ENCODE measurements at places on chromosomes 11 and 22.

DNA sequence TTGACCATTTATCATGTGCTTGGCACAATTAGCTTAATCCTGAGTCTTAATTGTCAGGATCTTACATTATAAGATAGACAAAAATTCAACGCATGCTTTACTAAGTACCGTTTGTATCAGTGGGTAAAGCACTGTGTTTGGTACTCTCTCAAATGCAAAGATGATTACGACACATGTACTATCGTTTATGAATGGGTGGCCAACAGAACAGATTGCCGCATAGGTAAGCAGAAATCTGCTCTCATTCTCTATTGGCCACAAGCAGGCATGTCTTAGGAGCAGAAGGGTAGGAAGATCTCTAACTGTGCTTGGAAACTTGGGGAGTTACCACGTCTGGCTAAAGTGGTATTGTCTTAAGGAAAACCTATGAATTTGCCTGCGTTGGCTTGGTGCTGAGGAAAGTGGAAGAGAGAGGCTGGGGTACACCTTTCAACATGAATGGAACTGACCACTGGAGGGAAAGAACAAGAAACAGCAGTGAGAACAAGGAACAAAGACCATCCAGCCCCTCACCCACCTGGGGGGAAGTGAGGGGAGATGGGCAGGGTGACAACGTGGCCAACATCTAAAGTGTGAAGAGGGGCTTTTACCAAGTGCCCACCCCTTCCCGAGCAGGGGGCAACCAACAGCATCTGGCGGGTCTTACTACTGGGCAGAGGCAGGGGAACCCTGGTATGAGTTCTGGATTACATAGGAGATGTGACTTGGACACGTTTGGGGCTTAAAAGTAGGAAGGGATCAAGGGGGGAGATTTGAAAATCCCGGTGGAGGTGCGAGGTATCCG, 1.0 kb upstream of the TUBA8 start:
- no peak for DNase-seq

DNA sequence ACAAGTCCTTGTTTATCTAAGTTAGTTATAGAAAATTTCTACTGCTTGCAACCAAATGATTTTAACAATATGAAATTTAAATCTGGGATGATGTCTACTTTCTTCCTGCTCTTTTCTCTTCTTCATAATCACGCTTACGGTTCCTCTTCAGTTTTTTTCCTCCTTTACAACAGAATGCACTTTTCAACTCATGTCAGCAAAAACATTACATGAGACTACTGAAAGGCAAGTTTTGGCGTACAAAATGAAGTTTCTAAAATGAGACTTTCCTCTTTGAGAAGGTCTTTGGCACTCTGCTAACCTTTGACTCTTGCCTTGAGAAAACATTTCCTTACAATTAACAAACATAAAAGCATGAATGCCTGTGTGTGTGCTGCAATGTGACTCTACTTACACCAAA, 23.3 kb downstream of the TMEM123 start:
- DNase-seq: no peak

DNA sequence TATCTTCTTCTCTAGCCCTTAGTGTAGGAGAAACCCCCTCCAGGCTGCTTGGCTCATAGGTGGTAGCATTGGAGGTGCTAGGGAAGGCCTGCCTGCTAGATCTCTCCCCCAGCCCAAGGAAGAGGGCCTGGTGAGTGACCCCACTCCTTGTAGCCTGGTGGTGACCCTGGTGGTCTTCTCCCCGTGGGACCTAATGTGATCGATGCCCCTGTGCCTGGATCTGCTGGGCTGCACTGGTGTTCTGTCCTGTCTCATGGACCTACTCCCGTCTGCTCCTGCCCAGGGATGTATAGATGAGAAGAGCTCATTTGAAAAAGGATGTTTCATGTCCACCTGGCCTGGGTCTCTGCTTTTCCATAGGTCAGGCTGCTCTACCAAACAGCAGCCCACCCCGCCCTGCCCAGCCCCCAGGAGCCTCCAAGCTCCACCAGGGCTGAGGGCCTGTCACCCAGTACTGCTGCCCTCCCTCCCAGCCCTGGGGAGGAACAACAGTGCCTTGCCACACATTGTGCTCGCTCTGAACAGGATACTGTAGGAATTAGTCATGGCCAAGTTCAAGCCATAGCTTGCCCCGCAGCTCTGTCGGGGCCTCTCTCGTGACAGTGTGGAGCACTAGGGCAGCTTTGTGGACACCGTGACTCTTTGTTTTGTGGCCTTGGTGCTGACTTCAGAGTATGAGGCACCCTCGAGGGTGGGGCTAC, 19.7 kb downstream of the SLC37A2 start:
- DNase-seq: no peak

GRCh38 chr11:3642071-3642951, 519 bp upstream of the ART5 start:
- DNase-seq: peak; percentile 64

- no peak for DNase-seq
Measured at GRCh38 chr22:45533703-45534102, 31.0 kb downstream of the FBLN1 start.

GRCh38 chr22:44393066-44393465, 80.3 kb upstream of the SHISAL1 start:
- no peak for DNase-seq

- no peak for DNase-seq
Measured at GRCh38 chr11:74466916-74467885, at the start of gene KCNE3. Gene KCNE3 (minus strand): TSS chr11:74467549. CDS start chr11:74457563, 9,986 bp downstream.

DNA sequence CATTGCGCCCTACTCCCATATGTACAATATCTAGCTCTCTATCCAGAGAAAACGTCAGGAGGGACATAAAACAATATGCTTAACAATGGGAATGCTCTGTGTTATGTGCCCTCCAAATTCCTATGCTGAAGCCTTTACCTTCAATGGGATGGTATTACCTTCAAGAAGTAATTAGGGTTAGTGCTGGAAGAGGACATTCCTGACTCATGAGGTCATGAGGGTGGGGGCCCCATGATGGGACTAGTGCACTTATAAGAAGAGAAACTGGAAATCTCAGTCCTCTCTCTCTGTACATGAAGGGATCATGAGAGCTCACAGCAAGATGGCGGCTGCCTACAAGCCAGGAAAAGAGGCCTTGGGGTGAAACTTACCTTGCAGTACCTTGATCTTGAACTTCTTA, 20.3 kb downstream of the MMP20 start:
- no peak for DNase-seq

DNA sequence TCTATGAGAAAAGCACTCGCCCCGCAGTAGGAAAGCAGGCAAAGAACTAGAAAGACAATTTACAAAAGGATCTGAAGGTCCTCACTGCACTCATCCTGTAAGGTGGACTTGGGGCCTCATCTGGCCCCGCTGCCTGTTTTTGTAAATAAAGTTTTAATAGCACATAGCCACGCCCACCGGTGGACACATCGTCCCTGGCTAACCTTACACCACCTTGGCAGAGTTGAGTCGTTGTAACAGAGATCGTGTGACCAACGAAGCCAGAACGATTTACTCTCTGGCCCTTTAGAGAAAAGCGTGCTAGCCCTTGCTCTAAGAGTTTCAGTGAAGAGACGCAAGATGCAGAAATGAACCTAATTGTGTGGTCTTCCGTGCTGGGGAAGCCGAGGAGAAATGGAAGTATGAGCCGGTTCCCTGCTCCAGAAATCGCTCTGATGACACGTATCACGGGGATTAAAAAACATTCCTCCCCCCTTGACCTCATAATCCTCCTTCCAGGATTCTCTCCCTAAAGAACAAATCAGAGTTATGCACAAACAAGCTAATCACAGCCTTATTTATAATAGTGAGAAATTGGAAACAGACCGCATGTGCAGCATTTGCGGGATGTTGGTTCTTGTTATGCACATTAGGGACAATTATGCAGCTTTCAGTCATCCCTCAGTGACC, 80.1 kb downstream of the CDKN1C start:
- no peak for DNase-seq

DNA sequence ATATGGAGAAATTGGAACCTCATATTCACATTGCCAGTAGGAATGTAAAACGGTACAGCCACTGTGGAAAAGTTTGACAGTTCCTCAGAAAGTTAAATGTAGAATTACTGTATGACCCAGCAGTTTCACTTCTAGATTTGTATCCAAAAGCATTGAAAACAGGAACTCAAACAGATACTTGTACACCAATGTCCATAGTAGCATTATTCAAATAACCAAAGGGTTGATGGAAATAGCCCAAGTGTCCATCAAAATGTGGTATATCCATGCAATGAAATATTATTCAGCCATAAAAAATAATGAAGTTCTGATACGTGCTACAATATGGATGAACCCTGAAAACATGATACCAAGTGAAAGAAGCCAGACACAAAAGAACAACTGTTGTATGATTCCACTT, 17.8 kb downstream of the PRRG4 start:
- DNase-seq: no peak

GRCh38 chr11:72245263-72245816, 1.4 kb upstream of the PHOX2A start:
- no peak for DNase-seq

DNA sequence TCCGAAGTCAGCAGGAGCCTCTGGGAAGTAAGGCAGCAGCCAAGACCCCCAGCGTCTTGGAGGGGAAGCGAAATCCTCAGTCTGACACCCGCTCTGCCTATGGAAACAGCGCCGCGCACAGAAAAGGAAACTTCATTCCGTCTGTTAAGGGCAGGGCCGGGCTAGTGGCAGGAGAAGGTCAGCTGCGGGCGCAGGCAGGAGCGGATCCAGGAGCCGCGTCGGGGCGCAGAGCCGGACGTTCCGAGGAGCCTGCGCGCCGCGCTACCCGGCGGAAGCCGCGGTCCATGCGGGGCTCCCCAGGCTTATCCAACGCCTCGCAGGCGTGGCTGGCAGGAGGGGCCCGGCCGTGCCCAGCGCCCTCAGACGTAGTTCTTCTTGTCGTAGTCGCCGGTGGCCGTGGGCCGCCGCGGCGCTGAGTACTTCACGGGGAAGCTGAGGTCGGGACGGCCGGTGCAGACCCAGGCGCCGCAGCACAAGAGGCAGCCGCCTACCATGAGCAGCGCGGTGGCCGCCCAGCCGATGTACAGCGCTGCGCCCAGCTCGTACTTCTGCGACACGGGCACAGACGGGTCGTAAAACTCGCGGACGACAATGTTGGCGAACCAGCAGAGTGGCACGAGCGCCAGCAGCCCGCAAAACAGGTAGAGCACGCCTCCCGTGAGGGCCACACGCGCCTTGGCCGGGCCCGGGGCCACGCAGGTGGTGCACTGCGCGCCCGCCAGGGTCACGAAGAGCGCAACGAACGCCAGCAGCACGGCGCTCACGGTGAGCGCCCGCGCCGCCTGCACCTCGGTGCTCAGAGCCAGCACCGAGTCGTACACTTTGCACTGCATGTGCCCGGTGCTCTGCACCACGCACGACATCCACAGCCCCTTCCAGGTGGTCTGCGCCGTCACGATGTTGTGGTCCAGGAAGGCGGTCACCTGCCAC, 705 bp downstream of the CLDN5 start:
- DNase-seq: no peak

- DNase-seq: no peak
Measured at GRCh38 chr22:50169181-50169759, 1.3 kb upstream of the PANX2 start.

DNA sequence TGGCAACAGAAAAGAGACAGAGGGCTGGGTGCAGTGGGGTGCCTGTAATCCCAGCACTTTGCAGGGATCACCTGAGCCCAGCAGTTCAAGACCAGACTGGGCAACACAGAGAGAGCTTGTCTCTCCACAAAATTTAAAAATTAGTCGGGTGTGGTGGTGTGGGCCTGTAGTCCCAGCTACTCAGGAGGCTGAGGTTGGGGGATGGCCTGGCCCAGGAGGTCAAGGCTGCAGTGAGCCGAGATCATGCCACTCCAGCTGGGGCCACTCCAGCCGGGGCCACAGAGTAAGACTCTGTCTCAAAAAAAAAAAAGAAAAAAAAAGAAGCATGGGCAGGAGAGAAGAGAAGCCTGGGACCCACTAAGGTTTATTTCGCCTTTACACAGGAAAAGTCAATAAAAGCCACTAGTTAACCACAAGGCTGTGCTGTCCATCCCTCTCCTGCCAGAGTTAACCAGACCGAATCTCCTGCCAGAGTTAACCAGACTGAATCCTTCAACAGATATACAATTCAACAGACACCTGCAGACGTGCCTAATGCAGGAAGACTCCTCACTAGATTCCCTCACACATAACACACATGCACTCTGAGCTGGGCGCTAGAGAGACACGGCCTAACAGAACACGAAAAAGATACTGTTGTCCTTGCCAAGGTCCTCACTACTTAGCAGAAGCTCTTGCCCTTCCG, 29.8 kb downstream of the MICAL3 start:
- no peak for DNase-seq

All from NCI-H1048 (cell line).